ENCODE measurements at places on chromosomes 2 and 18.

DNA sequence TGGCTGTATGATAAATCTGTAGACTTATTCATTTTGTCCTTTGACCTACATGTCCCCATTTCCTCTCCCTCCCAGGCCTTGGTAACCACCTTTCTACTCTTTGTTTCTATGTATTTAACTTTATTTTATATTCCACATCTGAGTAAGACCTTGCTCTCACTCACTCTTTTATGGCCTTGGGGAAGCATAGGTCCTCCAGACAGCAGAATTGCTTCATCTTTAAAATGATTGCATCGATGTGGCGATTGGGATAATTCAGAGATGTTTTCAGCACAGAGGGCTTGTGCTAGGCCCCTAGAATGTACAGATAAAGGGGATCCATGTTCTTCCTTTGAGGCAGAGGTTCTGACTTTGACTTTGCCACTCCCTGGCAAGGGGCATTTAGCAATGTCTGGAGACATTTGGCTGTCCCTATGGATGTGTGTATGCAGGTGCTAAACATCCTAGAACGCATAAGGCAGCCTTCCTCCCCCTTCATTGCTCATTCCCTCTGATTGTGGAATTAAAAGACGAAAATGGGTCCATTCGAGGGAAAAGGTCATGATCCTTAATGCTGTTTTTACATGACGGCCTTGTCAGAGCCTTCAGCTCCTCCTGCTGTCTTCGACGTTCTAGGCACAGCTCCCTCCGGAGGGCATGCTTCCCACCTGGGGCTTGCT lies 1.2 kb upstream of the GPR39 start:
- DNase-seq: peak; percentile 10

DNA sequence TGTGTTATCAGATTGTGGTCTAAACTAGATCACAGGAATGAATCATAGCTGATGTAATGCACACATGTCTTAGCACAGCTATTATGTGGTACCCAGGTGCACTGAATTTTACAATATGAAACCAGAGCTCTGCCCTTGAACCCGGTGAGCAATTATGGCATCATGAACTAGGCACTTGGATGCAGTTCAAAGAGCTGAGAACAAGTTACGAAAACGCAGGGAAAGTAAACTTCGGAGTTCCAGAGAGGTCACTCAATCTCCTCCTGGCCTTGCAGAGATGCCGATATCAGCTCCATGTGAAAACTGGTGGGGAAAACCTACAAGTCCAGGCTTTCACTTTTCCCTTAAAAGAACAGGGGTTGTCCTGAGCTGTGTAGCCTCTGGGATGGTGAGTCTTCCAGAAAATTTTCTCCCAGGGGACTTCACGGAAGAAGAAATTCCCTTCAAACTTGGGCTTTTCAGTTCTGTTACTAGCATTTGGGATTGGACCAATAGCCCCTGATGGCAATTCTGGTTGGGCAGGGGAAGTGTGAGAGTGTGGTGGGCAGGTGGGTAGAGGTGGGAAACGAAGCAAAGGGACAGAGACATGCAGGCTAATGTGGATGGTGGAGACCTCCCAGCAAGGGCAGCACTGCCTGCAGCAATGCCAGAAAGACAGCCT lies 71.1 kb upstream of the SH3BP4 start:
- DNase-seq: no peak

- no peak for DNase-seq
These were observed 57.9 kb upstream of the EPC2 start for GRCh38 chr2:148586522-148587128.

DNA sequence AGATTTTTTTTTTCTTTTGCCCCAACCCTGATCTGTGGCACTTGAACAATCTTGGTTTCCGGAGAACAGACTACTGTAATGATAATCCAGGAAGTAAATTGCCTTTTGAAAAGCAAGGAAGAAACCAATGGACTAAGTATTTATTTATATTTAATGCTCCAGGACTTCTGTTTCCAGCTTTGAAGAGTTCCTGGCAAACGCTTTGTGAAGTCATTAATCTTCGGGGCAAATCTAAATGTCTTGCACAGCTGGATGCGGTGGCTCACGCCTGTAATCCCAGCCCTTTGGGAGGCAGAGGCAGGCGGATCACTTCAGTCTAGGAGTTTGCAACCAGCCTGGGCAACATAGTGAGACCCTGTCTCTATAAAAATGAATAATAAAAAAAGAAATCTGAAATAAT lies 135.1 kb upstream of the GATA6 start:
- no peak for DNase-seq

GRCh38 chr2:109545828-109546713 lies 67.7 kb downstream of the SEPTIN10 start:
- peak; percentile 67 for DNase-seq

- DNase-seq: no peak
These were observed 108.0 kb upstream of the SALL3 start for GRCh38 chr18:78871618-78872017.
